ENCODE measurements at places on chromosomes 2 and 18. TPM values are rescaled to one million over a fixed set of nuclear protein-coding genes. Genes with fewer than 3 reads are reported as not detected.
A peak's percentile ranks its signal among the peaks of the same experiment; 100 is the strongest.

DNA sequence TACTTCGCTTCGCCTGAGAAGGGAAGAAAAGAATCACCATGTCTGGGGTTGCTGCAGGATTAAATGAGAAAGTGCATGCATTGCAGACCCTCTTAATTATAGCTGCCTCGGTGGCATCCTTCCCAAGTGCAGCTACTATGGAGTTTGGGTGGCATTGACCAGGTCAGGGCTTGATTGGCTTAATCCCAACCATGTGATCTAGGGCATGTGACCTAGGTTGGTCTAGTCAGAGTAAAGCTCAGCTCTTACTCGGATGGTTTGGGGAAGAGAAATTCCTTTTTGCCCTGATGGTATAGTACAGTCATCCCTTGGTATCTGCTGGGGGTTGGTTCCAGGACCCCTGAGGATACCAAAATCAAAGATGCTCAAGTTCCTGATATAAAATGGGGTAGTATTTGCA is 178.2 kb upstream of the RAB12 start:
- no peak for DNase-seq

Gene NTSR2
- not detected for total RNA-seq

Gene NDC80
- total RNA-seq: 0.19 TPM

Gene ACMSD
- total RNA-seq: not detected

DNA sequence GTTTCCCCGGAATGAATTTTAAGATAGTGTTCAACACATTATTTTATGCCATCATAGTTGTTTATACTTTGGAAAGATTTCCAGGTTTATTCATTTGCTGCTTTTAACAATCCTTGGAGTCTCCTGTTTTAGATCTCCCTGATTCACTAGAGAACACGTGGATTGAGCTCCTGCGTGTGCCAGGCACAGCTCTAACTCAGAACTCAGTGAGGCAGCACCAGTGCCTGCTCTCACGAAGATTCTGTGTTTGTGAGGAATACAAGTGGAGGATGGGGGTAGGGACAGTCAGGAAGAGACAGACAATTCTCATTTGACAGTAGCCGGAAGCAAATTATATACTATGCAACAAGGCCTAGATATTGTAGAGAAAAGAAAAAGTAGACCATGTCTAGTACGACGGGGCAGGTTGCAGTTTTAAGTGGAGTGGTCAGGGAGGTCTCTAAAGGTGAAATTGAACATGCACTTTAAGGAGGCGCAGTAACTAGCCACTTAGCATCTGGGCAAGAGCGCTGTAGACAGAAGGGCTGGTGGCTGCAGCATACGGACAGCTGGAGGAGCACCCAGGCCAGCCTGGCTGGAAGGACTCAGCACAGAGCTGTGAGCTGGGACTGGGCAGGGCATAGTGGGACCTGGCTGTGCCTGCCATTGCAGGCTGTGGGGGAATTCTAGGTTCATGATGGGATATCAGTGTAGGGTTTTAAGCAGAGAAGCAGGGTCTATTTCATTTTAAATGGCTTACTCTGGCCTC is 24.3 kb downstream of the RNF144A start:
- no peak for DNase-seq

Gene HOXD12
- total RNA-seq: not detected

GRCh38 chr2:237692601-237693290 is 65.4 kb downstream of the LRRFIP1 start:
- DNase-seq: no peak

DNA sequence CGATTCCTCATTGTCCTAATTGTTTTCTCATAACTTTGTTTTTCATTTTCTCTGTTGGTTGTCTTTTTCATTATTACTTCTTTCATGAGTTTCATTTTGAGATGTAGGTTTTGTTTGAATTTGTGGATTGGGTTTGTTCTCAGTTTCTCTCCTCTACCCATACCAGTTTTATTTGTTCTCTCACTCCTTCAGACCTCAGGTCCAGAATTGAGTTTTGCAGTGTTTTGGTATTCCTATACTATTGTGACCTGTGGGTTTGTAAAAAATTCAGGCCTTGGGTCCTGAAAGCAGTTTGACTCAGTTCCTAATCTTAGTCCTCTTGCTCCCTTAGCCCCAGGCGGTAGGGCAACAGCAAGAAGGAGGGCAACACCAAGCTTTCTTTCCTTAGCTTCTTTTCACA is 28.3 kb upstream of the UBE2E3 start:
- no peak for DNase-seq

DNA sequence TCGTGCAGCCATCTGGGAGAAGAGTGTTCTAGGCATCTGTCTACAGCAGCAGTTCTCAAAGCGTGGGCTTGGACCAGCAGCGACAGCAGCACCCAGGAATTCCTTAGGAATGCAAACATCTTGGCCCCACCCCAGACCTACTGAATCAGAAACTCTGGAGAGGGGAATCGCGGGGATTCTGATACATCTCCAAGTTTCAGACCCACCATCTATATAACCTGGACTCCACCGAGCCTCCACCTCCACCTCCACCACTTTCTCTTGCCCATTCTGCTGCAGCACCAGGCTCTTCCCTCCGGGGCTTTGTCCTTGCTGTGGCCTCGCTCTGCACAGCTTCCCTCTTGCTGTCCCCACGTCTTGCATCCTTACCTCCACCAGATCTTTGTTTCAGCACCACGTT is 256.4 kb downstream of the BCL2 start:
- no peak for DNase-seq

DNA sequence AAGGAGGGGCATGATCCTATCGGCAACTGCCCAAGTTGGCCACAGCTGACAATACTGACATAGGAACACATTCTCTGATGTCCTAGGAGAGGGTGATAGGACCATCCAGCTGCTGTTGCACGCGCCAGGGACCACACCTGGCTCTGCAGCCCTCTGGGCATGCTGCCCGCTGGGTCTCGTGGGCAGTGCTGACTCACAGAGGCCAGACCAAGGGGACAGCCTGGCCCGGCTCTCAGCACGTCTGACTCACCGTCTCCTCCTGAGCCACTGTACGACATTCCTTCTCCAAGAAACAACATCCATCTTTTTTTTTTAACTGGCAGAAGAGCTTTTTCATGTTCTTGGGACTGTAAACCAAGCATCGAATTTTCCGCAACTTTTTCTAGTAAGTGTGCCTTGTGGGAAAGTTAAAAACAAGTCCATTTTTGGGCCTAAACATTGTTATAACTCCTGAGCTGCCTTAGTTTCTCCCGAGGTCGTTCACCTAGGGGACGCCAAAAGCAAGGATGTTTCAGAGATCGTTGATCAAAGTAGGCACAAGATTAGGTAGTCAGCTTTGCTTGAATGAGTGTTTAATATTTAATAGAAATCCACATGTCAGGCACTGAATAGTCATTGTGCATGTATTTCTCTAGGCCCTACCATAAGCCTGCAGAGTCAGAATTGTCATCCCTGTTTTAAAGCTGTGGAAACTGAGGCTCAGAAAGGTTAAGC is 100.3 kb downstream of the TTC32 start:
- peak; percentile 83 for DNase-seq

Gene MALL
- 7.2 TPM for total RNA-seq

Gene GKN1
- total RNA-seq: not detected

DNA sequence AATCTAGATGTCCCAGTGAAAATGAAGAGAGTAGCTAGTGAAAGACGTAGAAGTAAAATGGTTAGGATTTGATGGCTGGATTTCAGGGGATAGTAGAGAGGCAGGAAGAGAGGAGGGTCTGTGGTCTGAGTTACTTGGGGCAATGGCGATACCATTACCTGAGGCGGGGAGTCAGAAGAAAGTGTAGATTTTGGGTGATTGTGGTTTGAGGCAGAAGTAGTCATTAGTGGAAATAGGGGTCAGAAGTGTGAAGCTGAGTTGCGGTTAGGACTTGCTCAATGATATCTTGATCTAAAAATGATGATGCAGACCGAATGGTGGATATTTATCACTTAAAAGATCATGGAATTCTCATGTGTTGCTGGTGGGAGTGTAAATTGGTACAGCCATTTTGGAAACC is 41.0 kb downstream of the CEP192 start:
- DNase-seq: no peak

DNA sequence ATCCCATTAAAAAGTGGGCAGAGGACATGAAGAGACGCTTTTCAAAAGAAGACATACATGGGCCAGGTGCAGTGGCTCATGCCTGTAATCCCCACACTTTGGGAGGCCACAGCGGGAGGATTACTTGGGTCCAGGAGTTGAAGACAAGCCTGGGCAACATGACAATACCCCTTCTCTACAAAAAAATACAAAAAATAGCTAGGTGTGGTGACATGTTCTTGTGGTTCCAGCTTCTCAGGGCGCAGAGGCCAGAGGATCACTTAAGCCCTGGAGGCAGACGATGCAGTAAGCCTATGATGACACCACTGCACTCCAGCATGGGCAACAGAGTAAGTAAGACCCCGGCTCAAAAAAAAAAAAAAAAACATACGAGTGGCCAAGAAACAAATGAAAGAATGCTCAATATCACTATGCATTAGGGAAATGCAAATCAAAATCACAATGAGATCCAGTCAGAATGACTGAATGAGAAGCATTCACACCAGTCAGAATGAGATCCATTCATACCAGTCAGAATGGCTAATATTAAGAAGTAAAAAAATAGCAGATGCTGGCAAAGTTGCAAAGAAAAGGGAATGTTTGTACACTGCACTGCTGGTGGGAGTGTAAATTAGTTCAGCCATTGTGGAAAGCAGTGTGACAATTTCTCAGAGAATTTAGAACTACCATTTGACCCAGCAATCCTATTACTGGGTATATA is 550.2 kb upstream of the SLC39A10 start:
- no peak for DNase-seq

DNA sequence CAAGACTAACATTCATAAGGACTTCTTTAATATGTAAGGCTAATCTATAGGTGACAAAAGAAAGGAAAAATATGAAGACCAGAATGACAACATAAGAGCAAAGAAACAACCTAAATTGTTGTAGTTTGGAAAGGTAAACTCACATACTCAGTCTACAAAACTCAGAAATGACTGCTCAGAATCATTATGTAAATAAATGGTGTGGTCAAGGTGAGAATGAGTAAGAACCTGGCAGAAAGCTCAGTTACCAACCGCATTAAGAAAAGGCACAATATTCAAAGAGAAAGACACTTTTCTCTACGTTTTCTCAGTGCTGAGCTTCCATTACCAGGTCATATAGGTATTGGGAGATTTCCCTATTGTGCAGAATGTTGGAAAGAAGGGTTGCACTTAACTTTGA is 15.8 kb downstream of the ATF2 start:
- no peak for DNase-seq

DNA sequence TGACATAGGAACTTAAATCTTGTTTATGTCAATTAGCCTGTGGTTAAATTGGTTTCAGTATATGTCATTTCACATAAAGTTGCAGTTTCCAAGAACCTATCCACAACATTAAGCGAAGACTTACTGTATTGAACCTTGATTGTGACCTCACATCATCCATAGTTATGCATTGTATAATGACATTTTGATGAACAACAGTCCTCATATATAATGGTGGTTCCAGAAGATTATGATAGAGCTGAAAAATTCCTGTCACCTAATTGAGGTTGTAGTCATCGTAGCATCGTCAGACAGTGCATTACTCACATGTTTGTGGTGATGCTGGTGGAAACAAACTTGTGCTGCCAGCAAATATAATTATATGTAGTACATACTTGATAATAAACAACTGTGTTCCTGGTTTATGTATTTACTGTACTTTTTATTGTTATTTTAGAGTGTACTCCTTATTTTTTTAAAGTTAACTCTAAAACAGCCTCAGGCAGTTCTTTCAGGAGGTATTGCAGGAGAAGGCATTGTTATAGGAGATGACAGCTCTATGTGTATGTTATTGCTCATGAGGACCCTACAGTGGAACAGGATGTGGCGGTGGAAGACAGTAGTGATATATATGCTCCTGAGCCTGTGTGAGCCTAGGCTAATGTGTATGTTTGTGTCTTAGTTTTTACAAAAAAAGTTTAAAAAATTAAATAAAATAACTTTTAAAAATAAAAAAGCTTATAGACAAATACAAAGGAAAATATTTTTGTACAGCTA is 56.6 kb downstream of the UBE2E3 start:
- no peak for DNase-seq

Data from heart right ventricle (tissue), 16 donors.